Left cardiac atrium (tissue), 4 donors: ENCODE measurements at places on chromosomes 3 and 15. TPM values are rescaled to one million over a fixed set of nuclear protein-coding genes. Genes with fewer than 3 reads are reported as not detected.

TMEM212 gene
- not detected for total RNA-seq

ELL3 gene
- 1.6 TPM for total RNA-seq

HTR3E gene
- not detected for total RNA-seq

SETD2 gene
- total RNA-seq, result 24.8 TPM

LMAN1L gene
- 110 TPM for total RNA-seq

IGF2BP2 gene
- total RNA-seq, result 14.2 TPM
